ENCODE measurements at places on chromosomes 2 and 18.

DNA sequence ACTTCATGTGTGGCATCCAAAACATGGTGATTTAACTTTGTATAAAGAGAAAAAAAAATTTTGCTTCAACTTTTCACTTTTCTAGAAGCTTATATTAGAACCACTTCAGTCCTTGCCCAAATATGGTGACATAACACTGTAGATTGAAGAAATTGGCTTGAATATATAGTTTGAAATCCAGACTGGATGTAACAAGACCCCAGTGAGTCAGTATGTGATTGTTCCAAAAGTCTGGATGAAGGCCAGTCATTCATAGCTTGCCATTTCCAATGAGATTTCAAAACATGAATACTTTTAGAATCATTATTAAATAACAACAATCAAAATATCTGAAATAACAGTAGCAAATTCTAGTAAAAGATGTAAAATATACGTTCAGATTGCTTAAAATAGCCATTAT lies 104.8 kb upstream of the FN1 start:
- DNase-seq = no peak

DNA sequence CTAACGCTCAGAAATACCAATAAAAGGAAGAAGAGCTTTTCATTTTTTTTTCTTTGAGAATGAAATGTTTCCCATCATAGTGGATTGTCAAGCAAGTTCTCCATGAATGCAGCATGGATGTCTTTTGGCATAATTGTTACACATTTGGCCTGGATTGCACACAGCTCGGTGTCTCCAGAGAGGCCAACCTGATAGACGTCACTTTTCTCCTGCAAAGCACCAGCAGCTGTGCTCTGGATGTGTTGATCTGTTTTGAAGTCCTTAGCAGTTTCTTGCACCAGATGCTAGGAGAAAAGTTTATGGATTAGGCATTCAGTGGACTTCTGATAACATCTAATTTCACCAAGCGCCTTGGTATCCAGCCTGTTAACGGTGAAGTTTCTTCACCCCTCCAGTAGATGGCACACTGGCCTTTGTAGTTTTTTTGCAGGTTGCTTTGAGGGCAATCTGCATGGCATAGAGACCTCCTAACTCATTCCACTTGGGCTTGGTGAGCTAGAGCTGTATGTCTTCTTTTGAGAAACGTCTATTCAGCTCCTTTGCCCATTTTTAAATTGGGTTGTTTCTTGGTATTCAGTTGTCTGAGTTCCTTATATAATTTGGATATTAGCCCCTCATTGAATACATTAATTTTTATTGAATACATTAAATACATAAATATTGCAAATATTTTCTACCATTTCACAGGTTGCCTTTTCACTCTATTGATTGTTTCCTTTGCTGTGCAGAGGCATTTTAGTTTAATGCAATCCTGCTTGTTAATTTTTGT lies 59.7 kb downstream of the PTH2R start:
- no peak for DNase-seq

GRCh38 chr18:53380063-53380639 lies 844.3 kb downstream of the MBD2 start:
- no peak for DNase-seq

DNA sequence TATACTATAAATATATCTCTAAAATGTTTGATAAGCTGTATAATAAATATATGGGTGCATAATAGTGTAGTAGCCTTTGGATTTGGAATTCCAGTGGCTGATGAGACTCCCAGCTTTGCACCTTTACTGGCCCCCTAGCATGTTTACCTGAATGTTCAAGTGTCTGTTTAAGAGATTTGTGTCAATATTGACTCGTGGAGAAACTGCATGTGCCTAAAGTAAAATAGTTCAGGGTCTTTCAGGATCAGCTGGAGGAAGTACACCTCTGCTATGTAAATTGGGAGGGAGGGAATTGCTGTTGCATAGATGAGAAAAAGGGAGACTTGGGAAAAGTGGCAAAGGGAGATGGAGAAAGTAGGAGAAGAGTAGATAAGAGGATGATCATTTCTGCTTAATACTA lies 23.9 kb downstream of the ME2 start:
- no peak for DNase-seq

- DNase-seq = no peak
Measured at GRCh38 chr2:77488141-77488540, 34.0 kb downstream of the LRRTM4 start.

- DNase-seq = peak; percentile 70
Measured at GRCh38 chr18:45775241-45775676, 50.2 kb upstream of the SIGLEC15 start.

- no peak for DNase-seq
Measured at GRCh38 chr2:189146553-189146952, 33.0 kb downstream of the COL5A2 start.

DNA sequence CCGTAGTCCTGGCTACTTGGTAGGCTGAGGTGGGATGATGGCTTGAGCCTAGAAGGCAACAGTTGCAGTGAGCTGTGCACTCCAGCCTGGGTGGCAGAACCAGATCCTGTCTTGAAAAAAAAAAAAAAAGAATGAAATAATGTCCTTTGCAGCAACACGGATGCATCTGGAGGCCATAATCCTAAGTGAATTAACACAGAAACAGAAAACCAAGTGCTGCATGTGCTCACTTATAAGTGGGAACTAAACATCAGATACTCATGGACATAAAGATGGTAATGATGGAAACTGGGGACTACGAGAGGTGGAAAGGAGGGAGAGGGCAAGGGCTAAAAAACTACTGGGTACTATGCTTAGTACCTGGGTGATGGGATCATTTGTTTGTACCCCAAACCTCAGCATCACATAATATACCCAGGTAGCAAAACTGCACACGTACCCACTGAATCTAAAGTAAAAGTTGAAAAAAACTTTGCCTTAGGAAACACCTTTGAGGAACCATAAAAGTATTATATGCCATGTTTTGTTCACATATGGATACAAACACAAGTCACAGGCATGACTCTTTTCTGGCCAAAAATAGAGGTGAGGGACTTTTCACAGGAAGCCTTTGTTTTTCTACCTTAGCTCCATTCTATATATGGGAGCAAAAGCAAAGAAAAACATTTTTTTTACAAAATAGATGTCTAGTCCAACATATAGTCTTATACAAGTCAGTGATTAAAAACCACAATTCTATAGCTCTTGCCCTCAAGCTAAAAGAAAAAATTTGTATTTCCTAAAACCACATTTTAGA lies 36.6 kb downstream of the GPR155 start:
- no peak for DNase-seq

DNA sequence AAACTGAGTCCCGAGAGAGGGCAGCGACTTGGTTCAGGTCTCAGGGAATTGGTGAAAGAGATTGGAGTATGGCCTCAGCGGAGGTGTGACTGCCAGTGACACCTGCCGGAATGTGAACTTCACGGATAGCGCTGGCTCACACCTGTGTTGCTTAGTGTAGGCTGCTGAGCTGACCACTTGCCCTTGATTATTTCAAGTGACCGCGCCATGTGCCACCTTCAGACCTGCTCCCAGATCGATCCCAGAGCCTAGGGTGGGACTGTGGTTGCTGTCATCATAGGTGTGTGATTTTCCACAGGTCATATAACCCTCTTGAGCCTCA lies 134.8 kb downstream of the GLI2 start:
- no peak for DNase-seq

- DNase-seq = no peak
Measured at GRCh38 chr18:3328532-3328931, 66.6 kb downstream of the MYL12B start.

- DNase-seq = no peak
Measured at GRCh38 chr2:143296089-143296488, 166.9 kb downstream of the ARHGAP15 start.

DNA sequence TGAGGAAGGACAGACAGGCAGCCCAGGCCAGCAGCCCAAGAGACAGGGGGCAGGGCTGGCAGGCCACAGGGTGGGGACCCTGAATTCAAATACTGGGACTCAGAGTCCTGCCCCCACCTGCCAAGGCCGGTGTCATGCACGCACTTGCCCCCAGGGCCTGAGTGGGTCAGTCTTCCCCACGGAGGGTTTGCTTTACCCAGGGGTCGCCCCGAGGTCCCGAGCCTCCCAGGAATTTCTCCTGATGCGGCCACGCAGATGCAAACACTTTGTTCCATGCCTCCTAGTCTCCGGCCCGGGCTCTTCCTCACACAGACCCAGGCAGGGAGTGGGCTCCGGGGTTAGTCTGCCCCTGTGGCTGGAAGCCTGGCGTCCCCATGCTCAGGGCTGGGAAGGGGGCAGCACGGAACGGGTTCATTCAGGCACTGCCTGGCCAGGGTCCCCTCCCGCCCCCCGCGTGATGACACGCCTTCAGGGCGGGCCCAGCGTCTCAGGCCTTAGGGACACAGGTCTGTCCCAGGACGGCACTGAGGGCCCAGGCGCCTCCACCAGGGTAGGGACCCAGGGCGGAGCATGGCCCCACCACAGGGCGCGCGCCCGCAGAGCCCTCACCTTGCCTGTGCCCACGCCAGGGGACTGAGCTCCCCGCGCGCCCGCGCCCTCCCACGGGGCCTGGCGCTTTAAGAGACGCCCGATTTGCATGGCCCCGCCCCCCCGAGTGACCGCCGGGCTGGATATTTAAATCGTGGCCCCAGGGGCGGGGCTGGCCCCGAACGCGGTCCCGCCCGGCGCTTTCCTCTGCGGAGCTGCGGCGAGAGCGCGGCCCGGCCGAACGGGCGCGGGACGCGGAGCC lies at the start of gene SNED1:
TSS of gene SNED1 (plus strand) at position 763 of the 850 bp plus-strand sequence. CDS start 220 bp downstream, outside the sequence.
- DNase-seq = peak; percentile 37

DNA sequence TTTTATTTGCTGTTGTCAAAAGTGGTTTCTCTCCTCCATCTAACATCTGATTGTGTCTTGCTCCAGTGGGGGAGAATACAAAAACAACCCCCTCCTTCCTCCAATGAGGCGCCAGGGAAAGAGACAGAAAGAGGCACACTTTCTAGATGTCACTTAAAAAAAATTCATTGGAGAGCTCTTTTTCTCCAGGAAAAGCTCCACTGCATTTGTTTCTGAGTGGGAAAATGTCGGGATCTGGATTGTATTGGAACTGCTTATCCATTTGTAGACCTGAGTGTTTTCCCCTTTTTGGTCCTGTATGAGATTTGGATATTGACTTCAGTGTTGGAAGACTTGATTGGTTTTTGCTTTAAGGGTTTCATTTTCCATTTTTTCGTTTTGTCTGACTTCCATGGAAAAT lies 995 bp downstream of the MBD5 start:
- DNase-seq = no peak

GRCh38 chr2:170141865-170142264 lies 36.1 kb upstream of the MYO3B start:
- no peak for DNase-seq

GRCh38 chr2:109528811-109529501 lies 84.8 kb downstream of the SEPTIN10 start:
- DNase-seq = no peak

GRCh38 chr2:102932501-102932900 lies 170.7 kb downstream of the TMEM182 start:
- no peak for DNase-seq

- no peak for DNase-seq
Measured at GRCh38 chr2:219106251-219106650, 45.5 kb upstream of the IHH start.

- DNase-seq = no peak
Measured at GRCh38 chr2:14815201-14815600, 182.7 kb downstream of the LRATD1 start.

- DNase-seq = no peak
Measured at GRCh38 chr2:187379869-187380268, 68.2 kb downstream of the CALCRL start.

DNA sequence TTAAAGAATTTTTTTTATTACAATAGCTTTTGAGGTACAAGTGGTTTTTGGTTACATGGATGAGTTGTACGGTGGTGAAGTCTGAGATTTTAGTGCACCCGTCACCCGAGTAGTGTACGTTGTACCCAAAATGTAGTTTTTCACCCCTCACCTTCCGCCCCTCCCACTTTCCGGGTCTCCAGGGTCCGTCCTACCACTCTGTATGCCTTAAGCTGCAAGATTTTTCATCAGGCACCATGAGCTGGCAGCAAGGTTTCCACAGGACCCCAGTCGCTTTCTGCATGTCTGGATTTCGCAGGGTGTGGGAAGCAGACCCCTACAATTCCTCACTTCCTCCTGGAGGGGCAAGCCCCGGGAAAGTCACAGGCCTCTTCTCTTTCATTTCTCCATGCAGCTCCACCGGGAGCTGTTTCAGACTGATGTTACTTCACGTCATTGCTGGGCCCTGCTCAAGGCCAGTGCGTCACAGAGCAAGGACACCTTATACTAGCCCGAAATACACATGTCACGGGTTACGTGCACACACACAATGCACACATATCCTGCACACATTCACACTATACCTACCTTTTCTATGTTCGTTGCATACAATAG lies 179.1 kb downstream of the ZFP36L2 start:
- DNase-seq = no peak

- no peak for DNase-seq
Measured at GRCh38 chr2:112906276-112906675, 4.7 kb upstream of the IL37 start.

- DNase-seq = no peak
Measured at GRCh38 chr2:101745711-101746694, 48.5 kb downstream of the MAP4K4 start.

DNA sequence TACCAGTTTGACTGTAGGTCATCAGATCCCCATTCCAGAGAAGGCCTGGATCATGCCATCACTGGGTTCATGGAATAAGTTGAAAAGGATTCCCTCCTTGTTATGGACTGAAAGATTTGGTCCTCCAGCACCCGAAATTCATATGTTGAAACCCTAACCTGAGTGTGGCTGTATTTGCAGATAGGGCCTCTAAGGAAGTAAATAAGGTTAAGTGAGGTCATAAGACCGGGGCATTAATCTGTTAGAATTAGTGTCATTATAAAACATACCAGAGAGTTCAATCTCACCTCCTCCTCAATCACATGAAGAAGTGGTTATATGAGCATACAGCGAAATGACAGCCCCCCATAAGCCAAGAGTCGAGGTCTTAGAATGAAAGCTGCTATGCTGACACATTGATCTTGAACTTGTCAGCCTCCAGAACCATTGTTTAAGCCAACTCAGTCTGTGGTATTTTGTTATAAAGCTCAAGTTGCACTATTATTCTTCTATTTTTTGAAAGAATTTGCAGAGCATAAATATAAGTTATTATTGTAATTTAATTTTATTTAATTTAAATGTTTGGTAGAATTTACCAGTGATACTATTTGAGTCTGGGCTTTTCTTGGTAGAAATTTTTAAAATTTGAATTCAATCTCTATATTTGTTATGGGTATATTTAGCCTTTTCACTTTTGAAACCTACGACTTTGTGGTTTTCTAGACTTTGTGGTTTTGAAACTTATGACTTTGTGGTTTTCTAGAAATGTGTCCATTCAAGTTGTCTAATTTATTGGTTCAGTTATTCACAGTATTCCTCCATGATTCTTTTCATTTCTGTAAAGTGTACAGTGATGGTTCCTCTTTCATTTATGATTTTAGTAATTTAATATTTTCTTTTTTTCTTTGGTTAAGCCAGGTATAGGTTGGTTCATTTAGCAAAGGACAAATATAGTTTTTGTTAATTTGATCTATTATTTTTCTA lies 1206.7 kb upstream of the CDH2 start:
- DNase-seq = no peak

DNA sequence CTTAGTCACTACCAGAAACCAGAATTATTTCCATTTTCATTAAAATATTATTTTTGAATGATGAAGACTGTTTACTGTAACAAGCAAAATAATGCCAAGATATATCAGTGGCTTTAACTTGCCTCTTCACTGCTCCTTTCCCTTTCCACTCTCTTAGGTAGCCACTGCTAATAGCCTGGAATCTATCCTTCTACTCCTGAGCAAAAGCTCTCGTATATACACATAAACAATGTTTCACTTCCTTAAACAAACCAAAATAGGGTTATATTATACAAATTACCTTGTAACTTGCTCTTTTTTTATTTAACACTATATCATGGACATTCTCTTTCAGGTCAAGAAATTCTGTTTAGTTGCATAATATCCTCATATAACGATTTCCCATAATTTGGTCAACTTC lies 20.8 kb downstream of the IMMT start:
- DNase-seq = no peak

GRCh38 chr2:163779970-163780597 lies 44.3 kb upstream of the FIGN start:
- DNase-seq = no peak

Data from activated T-cell treated with anti-CD3 and anti-CD28 coated beads for 24 hours (primary cell).